Coronary artery (tissue), 2 donors: ENCODE measurements at places on chromosomes 7 and 10.

DNA sequence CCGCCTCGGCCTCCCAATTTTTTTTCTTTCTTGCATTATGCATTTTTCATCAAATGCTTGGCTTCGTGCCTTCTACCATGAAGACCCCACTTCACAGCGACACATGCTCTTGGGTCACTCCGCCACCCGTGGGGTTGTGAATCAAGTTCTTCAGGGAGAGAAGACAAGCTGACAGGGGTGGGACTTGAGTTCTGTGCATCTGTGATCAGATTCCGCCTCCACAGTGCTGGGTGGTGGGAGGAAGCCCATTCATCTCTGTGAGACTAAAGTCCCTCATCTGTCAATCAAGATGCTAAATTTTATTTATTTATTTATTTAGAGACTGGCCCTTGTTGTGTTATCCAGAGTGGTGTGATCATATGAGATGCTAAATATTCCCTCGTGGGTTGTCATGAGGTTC is 333.0 kb downstream of the DPP6 start:
- no peak for DNase-seq

DNA sequence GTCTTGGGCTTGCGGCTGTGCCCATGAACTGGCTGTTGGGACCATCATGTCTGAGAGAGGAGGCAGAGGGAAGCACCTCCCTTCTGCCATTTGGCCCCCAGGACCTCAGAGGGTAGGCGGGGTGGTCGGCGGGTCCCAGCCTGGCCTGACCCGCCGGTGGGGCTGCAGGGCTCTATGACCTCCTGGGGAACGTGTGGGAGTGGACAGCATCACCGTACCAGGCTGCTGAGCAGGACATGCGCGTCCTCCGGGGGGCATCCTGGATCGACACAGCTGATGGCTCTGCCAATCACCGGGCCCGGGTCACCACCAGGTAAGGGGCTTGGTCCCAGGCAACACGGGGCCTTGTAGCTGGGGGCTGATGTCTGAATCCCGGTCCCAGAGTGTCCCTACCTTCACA is 14.1 kb downstream of the SUMF2 start:
- no peak for DNase-seq

DNA sequence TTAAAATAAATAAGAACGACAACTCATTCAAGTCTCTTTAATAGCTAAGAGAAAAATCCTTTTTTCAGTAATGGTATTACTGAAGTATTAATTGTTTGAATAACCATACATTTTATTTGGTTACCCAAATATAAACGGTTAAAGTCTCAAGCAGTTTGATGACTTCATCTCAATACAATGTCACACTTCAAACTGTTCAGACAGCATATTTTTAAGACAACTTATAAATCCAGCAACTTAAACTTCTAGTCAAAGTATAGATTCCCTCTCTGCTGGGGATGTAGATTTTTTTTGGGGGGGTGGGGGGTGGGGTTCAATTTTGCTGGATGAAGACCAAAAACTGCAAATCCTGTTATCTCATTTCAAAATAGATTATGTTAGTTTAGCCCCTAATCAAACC is 42.0 kb downstream of the GNA12 start:
- DNase-seq = no peak

- DNase-seq = peak; percentile 62
Observed at GRCh38 chr10:127855976-127856375, 36.8 kb downstream of the CLRN3 start.

DNA sequence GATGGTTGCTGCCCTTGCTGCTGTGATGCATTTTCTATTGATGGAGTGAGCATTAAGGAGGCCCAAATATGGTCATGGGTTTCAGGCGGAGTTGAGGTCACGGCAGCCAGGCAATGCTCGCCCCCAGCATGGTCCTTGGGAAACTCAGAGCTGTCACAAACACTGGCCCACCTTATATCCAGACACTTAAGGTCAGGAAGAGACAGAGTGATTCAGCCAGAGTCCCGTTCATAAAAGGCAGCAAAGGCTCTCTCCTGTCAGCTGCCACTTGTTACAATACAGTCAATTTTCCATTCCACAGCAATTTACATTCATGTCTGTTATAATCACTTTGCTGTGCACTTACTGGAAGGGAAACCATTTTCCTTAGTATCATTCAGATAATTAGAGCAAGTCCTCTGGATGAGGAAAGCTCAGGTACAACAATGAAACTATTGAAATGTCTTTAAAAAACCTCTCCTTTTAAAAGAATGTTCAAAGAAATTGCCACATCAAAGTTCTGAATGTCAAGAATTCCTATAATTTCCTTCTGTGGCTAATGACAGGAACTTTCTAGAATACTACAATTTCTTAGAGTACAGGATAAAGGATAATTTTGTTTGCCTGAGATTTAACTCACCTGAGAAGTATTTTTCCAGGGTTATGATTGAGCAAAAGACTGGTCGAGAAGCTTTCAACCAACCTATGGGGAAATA is 14.8 kb upstream of the ANKRD1 start:
- DNase-seq = no peak

DNA sequence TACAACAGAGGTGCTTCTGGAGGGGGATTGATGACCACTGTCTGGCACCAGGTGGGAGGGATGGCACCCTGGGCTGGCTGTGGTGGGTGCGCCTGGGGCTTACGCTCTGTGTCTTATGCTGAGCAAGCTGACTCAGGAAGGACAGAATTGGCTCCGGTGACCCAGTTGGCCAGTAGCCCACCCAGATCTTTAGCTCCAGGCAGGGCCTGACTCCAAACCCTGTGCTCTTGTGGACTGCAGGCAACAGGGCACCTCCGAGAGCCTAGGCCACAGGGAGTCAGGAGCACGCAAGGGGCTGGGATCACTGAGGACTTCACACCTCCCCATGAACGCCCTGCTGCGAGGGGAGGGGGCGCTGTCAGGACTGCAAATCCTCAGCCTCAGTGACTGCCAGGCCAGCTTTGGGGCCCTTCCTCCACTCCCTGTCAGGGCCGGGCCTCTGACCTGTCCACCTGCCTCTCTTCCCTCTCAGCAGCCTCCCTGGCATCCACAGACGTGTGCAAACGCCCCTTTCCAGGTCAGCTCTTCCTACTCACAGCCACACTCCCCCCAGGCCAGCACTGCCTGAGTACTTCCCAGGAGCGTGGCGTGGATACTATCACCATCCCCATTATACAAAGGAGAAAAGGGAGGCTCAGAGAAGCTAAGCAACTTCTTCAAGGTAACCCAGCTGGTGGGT is 118.7 kb downstream of the SLIT1 start:
- no peak for DNase-seq

- no peak for DNase-seq
Observed at GRCh38 chr10:54064215-54064614, 736.8 kb downstream of the PCDH15 start.

- no peak for DNase-seq
Observed at GRCh38 chr10:86785037-86785436, 28.6 kb downstream of the BMPR1A start.

DNA sequence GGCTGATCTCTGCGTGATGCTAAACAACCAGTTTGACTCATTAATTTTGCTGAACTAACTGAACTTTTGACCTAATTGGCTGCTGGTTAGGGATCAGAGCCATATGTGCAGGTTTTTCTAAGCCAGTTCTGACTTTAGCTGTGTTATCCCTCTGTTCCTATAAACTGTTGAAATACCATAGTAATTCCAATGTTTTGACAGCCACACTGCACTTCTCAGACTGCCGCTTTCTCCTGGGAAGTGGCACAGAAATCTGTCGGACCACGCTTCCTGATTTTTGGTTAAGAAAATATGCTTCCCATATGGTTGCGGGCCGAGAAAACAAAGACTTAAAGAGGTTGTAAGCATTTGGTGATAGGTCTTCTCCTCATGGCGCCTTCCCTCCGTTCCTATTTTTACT is 42.3 kb downstream of the TBXAS1 start:
- DNase-seq = peak; percentile 47

GRCh38 chr7:128005759-128006159 is 25.5 kb downstream of the LRRC4 start:
- no peak for DNase-seq

DNA sequence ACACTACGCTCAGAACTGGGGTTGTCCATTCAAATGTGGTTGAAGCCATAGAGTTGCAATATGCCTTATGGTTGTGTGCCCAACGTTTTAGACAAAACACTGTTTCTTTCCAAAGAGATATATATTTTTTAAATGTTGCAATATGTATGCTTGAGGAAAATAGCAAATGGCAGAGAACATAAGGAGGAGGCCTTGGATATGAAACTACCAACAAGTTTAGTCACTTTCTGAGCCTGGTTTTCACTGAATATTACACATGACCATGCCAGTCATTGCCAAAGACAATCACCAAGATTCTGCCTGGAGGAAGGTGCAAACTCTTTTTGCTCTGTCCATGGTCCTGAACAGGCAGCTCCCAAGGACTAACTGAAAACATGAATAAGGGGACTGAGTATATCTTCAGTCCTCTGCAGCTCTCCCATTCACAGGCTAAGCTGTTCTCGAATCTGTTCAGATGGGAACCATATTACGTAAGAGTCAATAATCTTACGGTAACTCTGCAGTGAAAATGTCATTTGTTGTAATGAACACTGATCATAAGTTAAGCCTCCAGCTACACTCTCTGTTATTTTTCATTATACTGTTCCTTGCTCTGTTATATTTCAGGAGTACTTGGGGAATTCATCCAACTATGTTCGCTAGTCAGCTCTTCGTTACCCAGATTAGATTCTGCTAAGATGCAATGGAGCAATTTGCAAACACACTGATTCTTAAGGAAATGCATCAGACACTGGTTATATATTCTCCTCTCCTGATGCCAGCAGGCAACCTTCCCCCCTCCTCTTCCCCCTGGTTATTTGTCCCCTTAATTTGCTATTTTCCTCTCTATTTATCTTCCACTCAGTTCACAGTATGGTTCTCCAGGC is 90.7 kb upstream of the C1QL3 start:
- no peak for DNase-seq

GRCh38 chr10:84783386-84783785 is 455.0 kb downstream of the CCSER2 start:
- DNase-seq = no peak

GRCh38 chr10:129853562-129853903 is 110.5 kb downstream of the EBF3 start:
- peak; percentile 11 for DNase-seq

DNA sequence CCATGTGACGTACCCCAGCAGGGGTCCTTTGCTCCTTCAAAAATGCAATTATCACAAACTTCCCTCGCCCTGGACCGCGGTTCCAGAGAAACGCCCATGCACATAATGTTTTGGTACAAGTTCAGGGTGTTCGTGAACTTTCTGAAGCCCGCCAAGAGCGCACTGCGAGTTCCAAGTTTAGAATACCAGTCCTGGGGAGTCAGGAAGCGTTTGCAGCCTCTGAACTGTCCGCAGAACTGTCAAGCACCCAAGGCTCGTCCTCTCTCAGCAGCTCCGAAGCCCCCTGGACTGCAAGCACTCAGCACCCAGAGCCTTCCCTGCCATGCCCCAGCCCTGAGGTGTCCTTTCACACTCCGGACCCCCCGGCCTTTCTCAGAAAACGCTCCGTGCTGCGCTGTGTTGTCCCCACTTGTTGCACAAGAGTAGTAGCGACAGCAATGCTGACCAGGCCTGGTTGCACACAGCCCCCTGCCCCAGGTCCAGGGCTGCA is 30.3 kb downstream of the CALML3 start:
- DNase-seq = no peak

- DNase-seq = no peak
Observed at GRCh38 chr10:88528201-88528600, 54.9 kb downstream of the RNLS start.

- no peak for DNase-seq
Observed at GRCh38 chr10:34830217-34830822, 15.2 kb upstream of the PARD3 start.

GRCh38 chr7:99290980-99291607 is 18.5 kb downstream of the MYH16 start:
- no peak for DNase-seq

DNA sequence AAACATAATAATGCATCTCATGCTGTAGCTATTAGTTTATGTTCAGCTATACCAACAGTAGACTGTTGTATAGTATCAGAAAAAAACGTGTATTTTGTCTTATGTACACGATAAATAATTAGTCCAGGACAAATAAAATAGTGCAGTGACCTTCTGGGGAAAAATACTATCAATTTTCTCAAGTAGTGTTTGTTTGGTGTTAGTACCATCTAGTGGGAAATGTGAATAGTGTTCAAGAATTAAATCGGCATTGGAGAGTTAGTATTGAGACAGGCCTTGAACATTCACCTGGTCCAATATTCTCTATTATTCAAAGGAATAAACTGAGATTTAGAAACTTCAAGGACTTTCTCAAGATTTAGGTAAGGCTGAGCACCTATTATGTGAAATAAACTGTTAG is 21.7 kb upstream of the OR2A5 start:
- no peak for DNase-seq

GRCh38 chr7:26664735-26665416 is 199.5 kb downstream of the SKAP2 start:
- DNase-seq = no peak

DNA sequence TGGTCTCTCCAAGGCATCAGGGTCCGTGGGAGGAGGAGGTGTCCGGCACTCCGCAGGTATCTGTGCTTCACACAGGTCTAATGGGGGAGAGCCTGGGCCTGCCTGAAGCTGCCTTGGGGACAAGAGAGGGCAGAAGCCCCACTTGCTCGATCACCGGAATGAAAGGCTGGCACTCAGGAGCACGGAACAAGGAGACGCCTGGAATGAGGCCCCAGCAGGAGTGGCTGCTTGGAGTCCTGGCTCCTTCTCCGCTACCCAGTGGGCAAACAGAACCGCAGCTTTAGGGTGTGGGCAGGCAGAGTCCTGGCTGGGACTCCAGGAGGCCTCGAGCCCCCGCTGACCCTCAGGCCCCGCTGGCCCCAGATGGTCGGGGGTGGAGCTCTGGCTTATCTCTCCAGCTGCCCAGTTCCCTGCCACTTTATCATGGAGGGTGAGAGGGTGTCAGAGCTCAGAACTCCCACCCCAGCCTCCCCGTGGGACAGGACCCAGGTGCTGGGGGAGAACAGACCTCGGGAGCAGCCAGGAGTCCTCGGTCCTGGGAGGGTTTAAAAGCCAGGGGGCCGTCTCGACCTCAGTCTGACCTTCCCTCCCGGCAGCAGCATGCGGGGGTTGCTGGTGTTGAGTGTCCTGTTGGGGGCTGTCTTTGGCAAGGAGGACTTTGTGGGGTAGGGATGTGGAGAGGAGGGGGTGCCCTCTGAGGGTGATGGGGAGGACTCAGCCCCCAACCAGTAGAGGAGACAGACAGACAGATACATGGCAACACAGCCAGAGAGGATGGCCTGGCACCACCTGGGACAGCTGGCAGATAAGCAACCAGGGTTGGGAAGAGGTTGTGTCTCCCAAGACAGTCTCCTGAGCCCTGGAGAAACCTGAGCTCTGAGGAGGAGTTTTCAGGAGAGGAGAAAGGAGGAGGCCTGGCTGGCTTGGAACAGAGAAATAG is at the start of gene CPA1:
Gene CPA1, plus strand, starts transcription at position 574 of the 940 bp plus-strand sequence. Its CDS starts 27 bp downstream, at position 601.
- DNase-seq = peak; percentile 72

DNA sequence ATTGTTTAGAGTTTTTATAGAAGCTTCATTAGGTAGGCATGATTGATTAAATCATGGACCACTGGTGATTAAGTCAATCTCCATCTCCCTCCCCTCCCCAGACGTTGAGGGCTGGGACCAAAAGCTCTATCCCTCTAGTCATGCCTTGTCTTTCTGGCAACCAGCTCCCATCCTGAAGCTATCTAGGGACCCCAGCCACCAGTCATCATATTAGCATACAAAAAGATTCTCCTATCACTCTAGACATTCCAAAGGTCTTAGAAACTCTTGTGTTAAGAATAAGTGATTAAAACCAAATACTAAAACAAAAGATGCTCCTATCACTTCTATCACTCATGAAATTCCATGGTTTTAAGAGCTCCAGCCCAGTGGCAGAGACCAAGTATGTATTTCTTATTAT is 178.2 kb downstream of the RAPGEF5 start:
- DNase-seq = no peak
